ENCODE measurements at places on chromosomes 7 and 10.

DNA sequence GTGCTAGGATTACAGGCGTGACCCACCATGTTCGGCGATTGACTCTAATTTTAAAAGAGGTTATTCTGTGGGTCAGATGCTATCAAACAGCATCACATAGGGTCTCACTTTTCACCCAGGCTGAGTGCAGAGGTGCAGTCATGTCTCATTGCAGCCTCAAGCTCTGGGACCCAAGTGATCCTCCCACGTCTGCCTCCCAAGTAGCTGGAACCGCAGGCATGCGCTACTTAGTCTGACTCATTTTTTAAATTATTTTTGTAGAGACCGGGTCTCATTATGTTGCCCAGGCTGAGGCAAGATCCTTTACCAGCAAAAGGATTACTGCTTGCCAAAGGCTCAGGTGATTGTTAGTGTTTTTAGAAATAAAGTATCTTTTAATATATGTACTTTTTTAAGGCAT, 42.9 kb upstream of the STOX1 start:
- no peak for DNase-seq

GRCh38 chr10:90326498-90327267, 531.2 kb downstream of the HTR7 start:
- no peak for DNase-seq

DNA sequence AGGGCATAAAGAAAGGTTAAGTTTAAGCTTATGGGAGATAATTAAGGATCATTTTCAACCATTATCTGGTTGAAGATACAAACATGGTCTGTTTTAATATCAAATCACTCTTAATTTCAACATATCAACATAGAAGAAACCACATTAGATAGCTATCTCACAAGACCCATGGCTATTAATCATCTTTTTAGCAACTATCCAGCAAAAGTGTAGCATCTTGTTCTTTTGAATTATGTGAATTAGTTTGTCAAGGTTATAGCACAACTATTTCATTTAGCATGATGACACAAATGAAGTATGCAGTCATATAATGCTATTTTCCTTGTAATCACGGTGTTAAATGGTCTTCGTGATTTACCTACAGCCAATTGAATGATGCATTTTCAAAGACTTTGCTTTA, 58.9 kb upstream of the PPP1R9A start:
- no peak for DNase-seq

DNA sequence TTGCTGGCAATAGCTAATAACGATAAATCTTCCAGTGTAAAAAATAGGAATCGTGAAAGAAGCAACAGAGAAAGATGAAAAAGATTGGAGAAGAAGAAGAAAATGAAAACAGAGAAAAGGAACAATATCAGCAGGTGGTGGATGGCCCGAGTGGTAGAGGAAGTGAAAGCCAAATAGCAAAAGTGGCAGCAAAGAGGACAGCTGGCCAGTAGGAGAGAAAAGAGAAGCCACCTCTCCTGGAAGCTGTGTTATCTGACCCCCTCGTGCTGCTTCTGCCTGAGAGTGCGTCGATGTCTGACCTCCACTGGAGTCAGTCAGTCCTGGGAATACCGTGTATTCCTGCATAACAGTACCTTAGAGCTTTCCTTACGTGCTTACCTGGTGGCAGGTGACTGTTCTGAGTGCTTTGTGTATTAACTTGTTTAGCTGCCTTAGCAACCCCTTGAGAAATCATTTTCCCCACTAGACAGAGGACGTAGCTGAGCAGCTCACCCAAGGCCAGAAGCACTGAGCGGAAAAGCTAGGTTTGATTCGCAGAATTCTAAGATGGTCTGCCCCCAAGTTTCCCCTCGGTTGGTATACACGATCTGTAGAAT, 88.3 kb downstream of the CHN2 start:
- no peak for DNase-seq

- no peak for DNase-seq
Measured at GRCh38 chr7:21028599-21028998, 241.9 kb upstream of the SP8 start.

DNA sequence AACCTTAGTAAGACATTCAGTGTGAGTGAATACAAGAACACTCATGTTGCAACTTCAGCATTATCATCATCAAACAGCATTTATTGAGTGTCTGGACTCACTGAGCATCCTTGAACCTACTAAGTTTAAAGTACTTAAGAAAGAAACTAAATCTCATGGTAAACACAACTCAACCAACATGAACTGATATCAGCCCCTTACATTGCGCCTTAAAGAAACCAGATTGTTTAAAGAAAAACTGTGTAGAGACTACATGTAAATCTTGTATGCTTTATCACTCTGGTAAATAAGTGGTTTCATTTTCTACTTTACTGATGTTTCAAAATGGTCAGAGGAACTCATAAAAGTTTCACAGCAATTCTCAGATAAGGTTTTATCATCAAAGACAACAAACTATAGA, 157.5 kb upstream of the FERD3L start:
- DNase-seq, result no peak

- DNase-seq, result peak; percentile 58
Measured at GRCh38 chr10:7872041-7872442, 53.7 kb downstream of the TAF3 start.

DNA sequence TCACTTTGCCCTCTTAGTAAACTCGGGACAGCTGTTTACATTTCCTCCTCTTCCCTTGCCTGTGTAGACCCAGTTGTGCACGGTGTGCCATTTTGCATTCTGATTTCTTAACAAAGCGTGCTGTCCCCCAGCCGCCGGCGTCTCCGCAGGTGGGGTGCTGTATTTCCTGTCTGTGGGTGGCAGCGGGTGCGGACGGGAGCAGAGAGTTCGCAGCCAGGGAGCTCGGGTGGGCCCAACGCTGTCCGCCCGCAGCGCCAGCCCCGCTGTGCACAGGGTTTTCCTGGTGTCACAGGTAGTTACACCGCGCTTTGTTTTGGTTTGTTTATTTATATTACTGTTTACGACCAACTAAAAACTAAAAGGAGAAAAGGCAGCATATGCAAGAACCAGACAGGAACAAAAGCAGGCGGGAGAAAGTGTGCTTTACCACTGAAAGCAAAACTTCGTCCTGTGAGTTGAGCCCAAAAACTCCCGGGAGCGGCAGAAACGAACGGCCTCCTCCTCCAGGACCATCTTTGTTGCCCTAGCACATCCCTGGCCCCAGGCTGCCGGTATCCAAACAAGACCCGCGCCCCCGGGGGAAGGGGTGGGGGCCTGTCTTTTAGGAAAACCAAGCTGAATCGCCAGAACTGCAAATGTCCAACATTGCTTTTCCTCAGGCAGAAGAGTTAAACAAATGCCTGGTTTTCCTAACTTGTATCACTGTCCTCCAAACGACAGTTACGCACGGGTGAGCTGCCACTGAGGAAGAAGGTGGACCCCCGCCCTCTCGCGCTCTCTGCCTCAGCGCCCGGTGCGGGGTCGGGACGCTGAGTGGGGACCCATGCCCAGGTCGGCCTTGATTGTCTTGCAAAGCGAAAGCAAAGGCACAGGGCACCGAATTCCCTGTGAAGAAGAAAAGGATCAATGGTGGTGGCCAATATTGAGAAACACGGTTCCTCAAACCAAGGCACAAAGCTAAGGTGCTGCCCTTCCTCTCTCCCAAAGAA, 45.9 kb upstream of the DRGX start:
- DNase-seq, result no peak

DNA sequence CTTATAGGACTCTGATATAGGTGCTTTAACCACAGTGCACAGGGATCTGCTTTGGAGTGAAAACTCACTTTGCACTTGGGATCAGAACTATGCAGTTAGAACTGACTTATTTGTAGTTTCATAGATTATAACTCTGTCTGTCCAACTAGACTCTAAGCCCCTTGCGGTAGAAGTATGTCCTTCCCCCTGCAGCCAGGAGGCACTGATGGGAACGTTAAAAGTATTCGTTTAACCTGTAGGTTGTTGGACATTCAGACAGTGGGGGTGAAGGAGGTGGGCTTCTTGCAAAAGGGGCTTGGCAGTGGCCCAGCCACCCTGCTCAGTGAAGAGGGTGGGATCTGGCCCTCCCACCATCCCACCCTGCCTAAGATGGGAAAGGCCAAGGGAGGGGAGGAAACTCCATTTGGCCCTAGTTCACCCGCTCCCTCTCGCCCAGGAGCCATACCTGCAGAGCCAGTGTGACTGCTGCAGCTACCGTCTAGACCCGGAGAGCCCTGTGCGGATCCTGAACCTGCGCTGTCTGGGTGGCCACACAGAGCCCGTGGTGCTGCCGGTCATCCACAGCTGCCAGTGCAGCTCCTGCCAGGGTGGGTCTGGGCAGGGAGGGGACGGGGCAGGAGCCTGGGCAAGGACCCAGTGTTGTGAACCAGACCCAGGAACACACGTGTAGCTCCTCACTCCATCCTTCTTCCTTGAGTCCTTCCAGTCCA, 5.7 kb upstream of the ZNF862 start:
- no peak for DNase-seq

- DNase-seq, result no peak
Measured at GRCh38 chr10:92550924-92551323, 23.0 kb downstream of the IDE start.

- no peak for DNase-seq
Measured at GRCh38 chr10:94299417-94299816, 63.3 kb downstream of the NOC3L start.

DNA sequence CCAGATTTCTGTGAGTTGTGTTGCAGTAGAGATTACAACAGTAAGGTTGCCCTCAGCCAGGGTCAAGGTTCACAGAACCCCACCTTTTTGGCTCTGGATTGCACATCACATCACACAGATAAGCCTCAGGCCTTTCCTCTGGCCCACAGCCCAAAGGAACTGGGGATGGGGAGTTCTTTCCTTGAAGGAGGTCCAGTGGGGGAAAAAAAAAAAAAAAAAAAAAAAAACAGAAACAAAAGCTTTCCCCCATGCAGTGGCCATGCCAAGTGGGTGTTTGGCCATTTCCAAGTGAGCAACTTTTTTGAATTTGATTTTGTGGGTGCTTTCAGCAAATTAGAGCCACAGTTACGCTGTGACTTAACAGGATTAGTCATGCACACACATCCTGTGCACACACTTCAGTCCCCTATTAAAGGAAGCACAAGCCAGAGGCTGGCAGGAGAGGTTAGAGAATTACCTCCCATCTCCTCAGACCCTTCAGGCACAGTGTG, 79.3 kb upstream of the NANOS1 start:
- DNase-seq, result peak; percentile 62

DNA sequence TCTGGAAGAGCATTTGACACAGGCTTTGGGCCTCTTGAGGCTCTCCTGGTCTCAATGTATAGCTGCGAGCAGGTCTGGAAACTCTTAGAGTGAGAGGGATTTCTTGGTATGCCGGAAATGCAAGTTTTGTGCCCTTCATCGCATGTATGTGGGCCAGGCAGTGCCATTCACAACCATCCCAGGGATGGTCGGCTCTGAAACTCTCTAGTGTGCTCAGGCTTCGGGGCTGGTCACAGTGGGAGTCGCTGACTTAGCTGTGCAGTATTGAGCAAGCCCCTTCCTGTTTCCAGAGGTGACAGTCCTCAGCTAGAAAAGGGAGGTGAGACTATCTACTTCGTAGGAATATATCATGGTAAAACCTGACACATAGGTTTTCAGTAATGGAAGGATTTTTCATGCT, 2.0 kb upstream of the AOAH start:
- DNase-seq, result peak; percentile 70

- no peak for DNase-seq
Measured at GRCh38 chr7:47373871-47374451, 207.9 kb downstream of the TNS3 start.

DNA sequence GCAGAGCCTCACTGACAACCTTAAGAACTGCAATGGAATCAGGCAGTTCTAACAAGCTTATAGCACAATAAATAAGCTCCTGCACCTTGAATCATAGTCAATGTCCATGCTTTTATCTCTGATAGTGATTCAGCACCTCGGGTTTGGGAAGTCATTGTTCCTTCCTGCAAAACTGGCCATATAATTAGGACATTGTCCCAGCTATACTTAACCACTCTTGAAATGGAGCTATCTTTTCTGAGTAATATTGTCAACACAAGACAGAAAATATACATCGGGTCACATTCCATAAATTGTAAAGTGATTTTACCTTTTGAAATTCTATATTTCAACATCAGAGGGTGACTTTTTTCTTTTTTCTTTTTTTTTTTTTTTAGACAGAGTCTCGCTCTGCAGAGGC, 682.8 kb downstream of the KCNMA1 start:
- DNase-seq, result no peak

GRCh38 chr10:28331066-28331465, 28.2 kb upstream of the MPP7 start:
- DNase-seq, result peak; percentile 40

DNA sequence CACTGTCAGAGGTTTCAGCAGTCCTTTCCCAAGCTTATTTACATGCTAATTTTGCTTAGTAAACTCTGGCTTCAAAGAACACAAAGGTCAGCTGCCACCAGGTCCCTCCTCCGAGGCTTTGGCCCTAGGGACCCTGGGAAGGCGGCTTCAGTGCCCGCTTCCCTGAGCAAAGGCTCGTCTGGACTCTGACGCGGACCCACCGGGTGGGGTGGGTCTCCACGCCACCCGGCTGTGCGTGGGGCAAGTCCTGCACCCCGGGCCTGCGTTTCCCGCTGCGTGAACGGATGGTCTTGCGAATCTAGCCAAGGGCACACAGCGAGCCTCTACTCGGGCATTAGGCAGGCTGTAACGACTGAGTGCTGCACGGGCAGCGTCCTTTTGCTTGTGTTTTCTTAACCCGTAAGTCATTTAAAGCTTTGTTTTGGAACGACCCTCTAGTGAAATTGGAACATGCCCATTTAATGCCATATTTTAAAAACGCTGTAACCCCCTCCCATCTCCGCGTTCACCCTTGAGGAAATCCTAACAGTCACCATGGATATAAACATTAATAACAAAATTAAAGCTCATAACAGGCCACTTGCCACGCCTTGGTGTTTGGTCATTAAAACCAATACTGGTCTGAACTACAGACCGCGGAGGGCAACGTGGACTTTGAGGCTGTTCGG, 828 bp downstream of the BNIP3 start:
- no peak for DNase-seq

GRCh38 chr10:113788604-113789083, 37.2 kb downstream of the PLEKHS1 start:
- DNase-seq, result peak; percentile 65

GRCh38 chr10:75408509-75408875, 6.9 kb upstream of the ZNF503 start:
- DNase-seq, result no peak

GRCh38 chr10:77898323-77899079, 28.1 kb downstream of the DLG5 start:
- no peak for DNase-seq

GRCh38 chr10:117934477-117934876, 112.3 kb downstream of the RAB11FIP2 start:
- no peak for DNase-seq

- DNase-seq, result no peak
Measured at GRCh38 chr10:92001995-92002394, 78.4 kb downstream of the BTAF1 start.

- no peak for DNase-seq
Measured at GRCh38 chr7:132179080-132179430, 397.2 kb downstream of the PLXNA4 start.

Data from inflammatory macrophage treated with lipopolysaccharide for 1 hour (primary cell).